Colonic mucosa (tissue), 4 donors: ENCODE measurements at places on chromosomes 16 and 17. TPM values are rescaled to one million over a fixed set of nuclear protein-coding genes. Genes with fewer than 3 reads are reported as not detected.
A peak's percentile ranks its signal among the peaks of the same experiment; 100 is the strongest.

The OMG gene
- 0.40 TPM for total RNA-seq

The PSMD3 gene
- 152 TPM for total RNA-seq

DNA sequence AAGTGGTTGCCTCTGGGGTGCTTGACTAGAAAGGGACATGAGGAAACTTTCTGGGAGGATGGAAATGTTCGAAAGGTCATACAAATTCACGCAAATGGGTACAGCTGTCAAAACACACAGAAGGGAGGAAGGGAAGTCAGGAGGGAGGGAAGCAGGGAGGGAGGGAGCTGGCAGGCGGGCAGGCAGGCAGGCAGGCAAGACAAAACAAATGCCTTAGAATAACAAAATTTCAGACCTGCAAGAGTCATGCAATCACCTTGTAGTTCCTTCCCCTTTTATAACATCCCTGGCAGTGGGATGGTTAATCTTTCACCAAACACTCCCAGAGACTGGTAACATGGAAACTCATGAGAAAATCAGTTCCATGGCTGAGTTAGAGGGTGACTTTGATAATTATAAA, 189.2 kb downstream of the STX8 start:
- H3K27me3 ChIP-seq, result no peaks in the 10 kb centered on the region
- no peak overlapping the region for H3K4me3 ChIP-seq

DNA sequence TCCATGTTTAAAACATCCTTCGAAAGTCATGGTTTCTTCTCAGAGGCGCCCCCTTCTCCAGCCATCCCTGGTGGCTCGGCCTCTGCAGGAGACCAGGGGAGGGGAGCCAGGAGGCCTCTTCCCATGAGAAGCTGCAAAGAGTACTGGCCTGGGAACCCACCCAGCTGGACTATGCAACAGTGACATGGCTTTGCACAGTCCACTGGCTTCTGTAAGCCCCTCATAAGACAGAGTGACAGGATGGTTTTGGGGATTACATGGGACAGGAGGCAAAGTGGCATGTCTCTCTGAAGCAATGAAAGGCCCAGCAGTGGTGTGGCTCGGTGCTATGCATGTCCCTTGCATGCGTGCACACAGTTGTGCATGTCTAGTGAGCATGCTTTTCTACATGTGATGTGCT, 99.5 kb downstream of the C16orf78 start:
- no peaks in the 10 kb centered on the region for H3K36me3 ChIP-seq
- no peaks in the 10 kb centered on the region for H3K4me1 ChIP-seq
- H3K4me3 ChIP-seq, result no peak overlapping the region
- no peaks in the 10 kb centered on the region for H3K27me3 ChIP-seq
- no peak for DNase-seq

GRCh38 chr16:65059406-65059980, 62.4 kb downstream of the CDH11 start:
- no peak overlapping the region for H3K27ac ChIP-seq
- no peaks in the 10 kb centered on the region for H3K27me3 ChIP-seq
- no peaks in the 10 kb centered on the region for H3K4me1 ChIP-seq

GRCh38 chr17:37142294-37142896, 193.6 kb downstream of the AATF start:
- no peak overlapping the region for H3K27ac ChIP-seq
- no peaks in the 10 kb centered on the region for H3K4me1 ChIP-seq
- H3K36me3 ChIP-seq, result no peaks in the 10 kb centered on the region

DNA sequence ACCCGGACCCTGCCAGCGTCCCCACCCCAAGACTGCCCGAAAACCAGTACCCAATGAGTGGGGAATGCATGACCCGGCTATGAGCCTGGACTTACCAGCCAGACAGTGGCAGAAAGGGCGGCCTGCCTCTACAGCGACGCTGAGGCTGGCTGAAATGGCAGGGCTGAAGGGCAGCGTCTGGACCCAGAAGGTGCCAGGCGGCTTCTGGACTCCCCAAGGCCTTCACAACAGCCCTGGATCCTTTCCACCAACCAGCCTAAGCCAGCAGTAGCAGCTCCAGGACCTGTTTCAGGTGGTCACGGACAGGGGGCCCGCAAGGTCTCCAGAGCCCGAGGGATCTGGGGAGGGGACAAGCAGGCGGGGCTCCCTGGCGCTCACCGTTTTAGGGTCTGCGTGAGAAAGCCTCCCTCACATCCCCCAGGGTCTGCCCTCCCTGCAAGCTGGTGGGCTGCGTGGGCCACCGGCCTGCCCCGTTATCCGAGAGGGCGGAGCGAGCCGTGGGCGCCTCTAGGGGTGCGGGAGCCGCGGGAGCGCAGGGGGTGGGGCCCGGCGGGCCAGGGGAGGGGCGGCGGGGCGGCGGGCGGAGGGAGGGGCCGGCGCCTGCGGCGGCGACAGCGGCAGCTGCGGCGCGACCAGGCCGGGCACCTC, at the start of gene RIPOR1:
TSS of gene RIPOR1 (plus strand) at position 608 of the 648 bp plus-strand sequence. CDS start 9,618 bp downstream, outside the sequence.
- peak; percentile 61 for DNase-seq
- peak within 1 kb of the TSS; percentile 62 for H3K4me3 ChIP-seq
- H3K36me3 ChIP-seq, result no peaks in the 10 kb centered on the region

GRCh38 chr16:50643192-50643591, 37.9 kb downstream of the SNX20 start:
- no peaks in the 10 kb centered on the region for H3K27me3 ChIP-seq
- no peak overlapping the region for H3K27ac ChIP-seq
- no peaks in the 10 kb centered on the region for H3K4me1 ChIP-seq
- H3K4me3 ChIP-seq, result no peak overlapping the region
- no peaks in the 10 kb centered on the region for H3K36me3 ChIP-seq

DNA sequence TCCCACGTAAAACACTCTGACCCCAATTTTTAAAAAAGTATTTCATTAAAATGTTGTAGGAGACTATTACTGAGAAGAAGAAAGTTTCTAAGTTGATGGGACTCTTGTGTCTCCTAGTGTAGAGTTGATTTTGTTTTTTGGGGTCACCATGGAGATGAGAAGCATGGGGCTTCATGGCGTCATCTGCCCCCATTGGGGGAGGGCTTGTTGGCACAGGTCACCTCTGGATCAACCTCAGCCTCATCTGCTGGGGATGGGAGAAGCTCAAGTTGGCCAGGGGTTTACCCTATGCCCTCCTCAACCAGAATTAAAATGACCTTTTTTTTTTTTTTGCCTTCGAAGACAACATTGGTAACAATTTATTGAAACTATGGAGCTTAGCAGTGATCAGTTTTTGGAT, 28.3 kb downstream of the MSI2 start:
- DNase-seq, result no peak
- H3K27ac ChIP-seq, result no peak overlapping the region
- no peaks in the 10 kb centered on the region for H3K27me3 ChIP-seq

GRCh38 chr17:79617740-79618382, 7.0 kb upstream of the RBFOX3 start:
- no peaks in the 10 kb centered on the region for H3K27me3 ChIP-seq
- no peak overlapping the region for H3K27ac ChIP-seq
- DNase-seq, result no peak
- H3K4me3 ChIP-seq, result no peak overlapping the region
- no peaks in the 10 kb centered on the region for H3K4me1 ChIP-seq

DNA sequence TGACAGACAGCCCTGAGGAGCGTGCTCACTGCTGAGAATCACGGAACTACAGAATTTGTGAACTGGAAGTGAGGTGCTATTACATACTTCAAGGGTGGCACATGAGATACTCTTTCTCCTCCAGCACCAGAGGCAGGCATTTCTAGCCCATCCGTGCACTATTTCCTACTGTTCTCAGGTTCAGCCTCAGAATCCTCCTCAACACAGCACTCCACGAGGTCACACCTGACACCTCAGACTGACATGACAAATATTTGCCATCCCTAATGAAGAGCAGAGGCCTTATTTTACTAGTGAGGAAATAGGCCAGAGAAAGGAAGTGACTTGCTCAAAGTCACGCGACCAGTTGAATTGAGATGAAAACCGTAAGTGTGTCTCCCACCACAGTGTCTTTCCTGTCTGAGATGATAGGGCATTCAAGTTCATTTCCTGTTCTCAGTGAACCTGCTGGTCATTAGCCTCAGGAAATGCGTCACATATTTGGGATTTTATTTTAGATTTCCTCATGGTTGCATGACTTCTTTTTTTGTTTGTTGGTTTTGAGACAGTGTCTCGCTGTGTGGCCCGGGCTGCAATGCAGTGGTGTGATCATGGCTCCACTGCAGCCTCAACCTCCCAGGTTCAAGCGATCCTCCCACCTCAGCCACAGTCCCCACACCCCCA, 23.6 kb downstream of the SEZ6 start:
- no peaks in the 10 kb centered on the region for H3K4me1 ChIP-seq
- no peaks in the 10 kb centered on the region for H3K36me3 ChIP-seq
- H3K27ac ChIP-seq, result peak overlapping the region; percentile 17
- DNase-seq, result no peak

DNA sequence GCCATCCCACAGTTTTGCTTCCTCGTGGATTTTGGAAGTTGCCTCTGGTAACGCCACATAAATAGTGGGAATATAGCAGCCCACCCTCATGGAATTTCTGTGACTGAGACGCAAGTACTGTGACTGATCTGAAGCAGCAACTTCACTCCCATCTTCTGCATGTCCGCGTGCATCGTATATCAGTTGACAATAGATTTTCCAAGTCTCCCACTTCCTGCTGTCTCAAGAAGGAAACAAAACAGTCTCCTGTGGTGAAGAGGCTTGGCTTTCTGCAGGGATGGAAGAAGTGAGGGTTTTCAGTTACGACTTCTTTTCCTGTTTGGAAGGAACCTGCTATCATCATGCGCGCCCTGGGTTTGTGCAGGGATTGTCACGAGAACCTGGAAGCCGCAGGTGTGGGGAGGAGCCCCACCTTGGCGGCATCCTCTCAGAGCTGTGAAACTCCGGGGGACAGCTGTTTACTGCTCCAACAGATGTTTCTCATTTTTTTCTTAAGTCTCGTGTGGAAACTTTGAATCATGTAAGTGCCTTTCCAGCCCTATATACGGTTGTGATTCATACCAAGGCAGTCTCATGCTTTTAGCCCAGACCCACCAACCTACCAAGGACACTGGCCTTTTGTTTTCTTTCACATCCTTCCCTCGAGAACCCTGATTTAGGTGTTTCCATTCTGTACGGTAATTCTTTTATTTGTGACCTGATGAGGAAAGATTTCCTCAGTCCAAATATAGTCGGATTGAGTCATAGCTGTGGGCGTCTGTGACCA, 57.5 kb downstream of the WIPI1 start:
- H3K36me3 ChIP-seq, result no peaks in the 10 kb centered on the region
- H3K27ac ChIP-seq, result no peak overlapping the region
- no peaks in the 10 kb centered on the region for H3K27me3 ChIP-seq
- DNase-seq, result peak; percentile 17
- no peaks in the 10 kb centered on the region for H3K4me1 ChIP-seq

DNA sequence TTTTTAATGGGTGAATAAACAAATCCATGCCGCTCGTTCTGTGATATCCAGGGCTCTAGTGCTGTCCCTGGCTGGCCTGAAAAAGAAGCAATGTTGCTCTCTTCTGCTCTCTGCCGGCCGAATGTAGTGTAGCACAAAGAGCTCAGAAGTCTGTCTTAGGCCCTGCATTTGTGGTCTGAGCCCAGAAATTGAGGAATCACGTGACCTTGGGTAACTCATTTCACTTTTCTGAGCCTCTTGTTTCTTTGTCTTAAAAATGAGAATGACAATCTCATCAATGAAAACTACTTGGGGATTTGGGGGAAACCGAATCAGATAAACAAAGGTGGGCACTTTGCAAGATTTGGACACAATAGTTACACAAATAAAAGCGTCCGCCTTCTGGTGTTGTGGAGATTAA, 381.6 kb upstream of the ASIC2 start:
- H3K27me3 ChIP-seq, result no peaks in the 10 kb centered on the region
- H3K4me1 ChIP-seq, result no peaks in the 10 kb centered on the region
- H3K27ac ChIP-seq, result no peak overlapping the region
- H3K4me3 ChIP-seq, result no peak overlapping the region
- H3K36me3 ChIP-seq, result no peaks in the 10 kb centered on the region
- DNase-seq, result peak; percentile 50
